Regular cardiac myocyte (primary cell): ENCODE measurements at places on chromosomes 5 and 9. TPM values are rescaled to one million over a fixed set of nuclear protein-coding genes. Genes with fewer than 3 reads are reported as not detected.

Gene DEPDC1B
- 1.1 and 13.6 TPM in 2 replicates for total RNA-seq

Gene NR3C1
- total RNA-seq: 61.7 and 93.3 TPM in 2 replicates

Gene LRRTM2
- total RNA-seq: under 0.01 TPM in 1 of 2 replicates, not detected in the other

Gene HARS1
- total RNA-seq: 50.5 and 125 TPM in 2 replicates

Gene AMACR
- 8.1 and 10.1 TPM in 2 replicates for total RNA-seq

Gene PIP5KL1
- 0.77 and 2.0 TPM in 2 replicates for total RNA-seq

Gene PCDHB14
- total RNA-seq: 0.58 and 2.5 TPM in 2 replicates

Gene BTNL3
- total RNA-seq: not detected in 2 replicates

Gene NUTM2G
- total RNA-seq: not detected in 2 replicates

Gene ZNF366
- under 0.01 TPM in 2 replicates for total RNA-seq

Gene SHOC1
- total RNA-seq: under 0.01 TPM in 2 replicates

Gene OMD
- total RNA-seq: not detected in 2 replicates

Gene FAM221B
- total RNA-seq: not detected in 2 replicates
